NCI-H524 (cell line): ENCODE measurements at places on chromosomes 4 and X.
A peak's percentile ranks its signal among the peaks of the same experiment; 100 is the strongest.

DNA sequence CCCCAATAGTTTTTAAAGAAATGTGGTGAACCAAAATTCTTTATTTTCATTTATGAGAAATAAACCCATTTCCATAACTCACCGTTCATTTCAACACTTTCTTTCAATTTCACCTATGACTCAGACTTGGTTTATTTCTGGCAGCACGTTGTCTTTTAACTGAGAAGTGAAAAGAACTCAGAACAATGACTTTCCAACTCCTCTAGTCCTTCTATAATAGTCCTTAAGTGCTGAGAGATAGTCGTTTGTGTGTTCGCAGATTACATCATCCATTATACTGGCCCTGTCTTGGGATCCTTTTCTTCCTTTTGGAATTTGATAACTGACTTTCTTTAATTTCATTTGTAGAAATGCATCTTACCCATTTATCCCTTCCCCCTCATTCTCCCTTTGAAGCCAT is 113.6 kb downstream of the GLUD2 start:
- DNase-seq: no peak

GRCh38 chr4:66943112-66943511 is 602.2 kb downstream of the CENPC start:
- DNase-seq: no peak

DNA sequence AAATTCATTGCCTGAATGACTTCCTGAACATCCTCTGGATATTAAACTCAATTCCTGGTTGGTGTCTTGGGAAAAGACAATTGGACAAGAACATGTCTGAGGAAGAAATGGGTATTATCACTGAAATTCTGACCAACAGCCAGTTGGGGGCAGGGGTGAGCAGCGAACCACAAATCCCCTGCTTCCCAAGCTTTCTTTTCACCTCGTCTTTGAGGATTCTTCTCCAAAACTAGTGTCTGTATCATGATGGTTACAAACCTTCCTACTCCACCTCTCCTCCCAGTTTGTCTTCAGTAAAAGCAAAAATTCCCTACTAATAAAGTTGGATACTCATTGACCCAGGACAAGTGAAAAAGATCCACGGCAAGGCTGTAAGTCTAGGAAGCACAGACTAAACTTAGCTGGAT is 48.3 kb upstream of the WDR1 start:
- DNase-seq: peak; percentile 11

- no peak for DNase-seq
These were observed 2070.6 kb downstream of the PCDH7 start for GRCh38 chr4:32790803-32791202.

DNA sequence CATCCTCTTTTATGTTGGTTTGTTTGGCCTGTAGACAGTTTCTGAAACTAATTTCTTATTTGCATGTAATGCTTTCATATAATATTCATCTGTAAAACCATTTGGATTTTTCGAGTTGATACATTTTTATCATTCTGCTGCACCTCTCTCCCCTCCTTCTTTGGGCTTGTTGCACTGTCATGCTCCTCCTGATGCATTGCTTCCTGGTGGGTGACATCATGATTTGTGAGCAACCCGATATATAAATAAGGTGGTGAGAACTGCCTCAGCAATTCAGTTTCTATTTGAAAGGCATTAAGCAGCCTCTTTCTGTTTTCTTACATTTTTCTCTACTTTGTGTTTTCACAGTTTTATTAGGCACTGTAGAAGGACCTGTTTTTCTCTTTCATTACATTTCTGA is 515.7 kb downstream of the RPA4 start:
- no peak for DNase-seq

DNA sequence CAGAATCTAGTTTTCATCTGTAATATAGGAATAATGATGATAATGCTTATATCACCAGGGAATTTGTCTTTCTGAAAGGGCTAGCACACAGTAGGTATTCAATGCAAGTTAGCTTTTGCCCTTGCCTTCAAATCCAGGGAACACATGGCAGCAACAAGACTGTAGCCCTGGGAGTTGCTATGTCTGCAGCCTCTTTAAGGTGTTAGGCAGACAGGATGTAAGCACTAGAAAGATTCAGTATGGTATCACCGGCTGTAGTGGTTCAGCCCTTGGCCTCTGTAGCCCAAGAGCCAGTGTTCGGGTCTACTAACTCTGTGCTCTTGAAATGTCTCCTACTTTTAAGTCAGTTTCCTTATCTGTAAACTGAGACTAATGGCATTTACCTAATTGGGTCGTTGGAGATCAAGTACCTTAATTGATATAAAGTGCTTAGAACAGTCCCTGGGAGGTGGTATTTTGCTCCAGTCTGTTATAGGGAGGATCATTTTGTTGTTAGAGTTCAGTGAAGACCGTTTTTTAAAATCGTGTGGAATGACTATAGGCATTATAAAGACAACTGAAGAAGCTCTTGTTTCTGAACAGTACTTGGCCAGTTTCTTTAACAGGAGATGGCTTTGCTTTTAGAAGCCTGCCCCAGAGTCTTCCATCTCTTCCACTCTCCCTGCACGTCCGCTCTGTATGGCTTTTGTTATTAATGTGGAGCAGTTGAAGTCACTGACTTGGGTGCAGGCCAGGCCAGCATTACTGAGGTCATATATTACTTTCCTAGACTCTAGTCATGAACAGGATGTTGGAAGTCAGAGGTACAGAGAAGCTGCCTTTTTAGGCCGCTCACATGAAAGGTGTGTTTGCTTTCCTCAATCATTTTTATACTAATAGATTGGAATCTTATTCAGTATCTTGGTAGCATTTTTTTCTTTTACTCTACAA is 44.8 kb downstream of the GAB1 start:
- DNase-seq: no peak

DNA sequence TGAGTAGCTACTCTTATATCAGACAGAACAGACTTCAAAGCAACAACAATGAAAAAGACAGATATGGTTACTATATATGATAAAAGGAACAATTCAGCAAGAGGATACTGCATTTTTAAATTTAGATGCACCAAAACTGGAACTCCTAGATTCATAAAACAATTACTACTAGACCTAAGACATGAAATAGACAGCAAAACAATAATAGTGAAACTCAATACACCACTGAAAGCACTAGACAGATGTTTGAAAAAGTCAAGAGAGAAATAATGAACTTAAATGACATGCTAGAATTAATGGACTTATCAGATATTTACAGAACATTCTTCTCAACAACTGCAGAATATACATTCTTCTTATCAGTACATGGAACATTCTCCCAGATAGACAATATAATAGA is 99.5 kb upstream of the ITM2A start:
- DNase-seq: no peak

- no peak for DNase-seq
These were observed 202.6 kb upstream of the GYPA start for GRCh38 chr4:144342949-144343760.

- no peak for DNase-seq
These were observed 251.6 kb downstream of the CBR4 start for GRCh38 chr4:168758351-168758876.

DNA sequence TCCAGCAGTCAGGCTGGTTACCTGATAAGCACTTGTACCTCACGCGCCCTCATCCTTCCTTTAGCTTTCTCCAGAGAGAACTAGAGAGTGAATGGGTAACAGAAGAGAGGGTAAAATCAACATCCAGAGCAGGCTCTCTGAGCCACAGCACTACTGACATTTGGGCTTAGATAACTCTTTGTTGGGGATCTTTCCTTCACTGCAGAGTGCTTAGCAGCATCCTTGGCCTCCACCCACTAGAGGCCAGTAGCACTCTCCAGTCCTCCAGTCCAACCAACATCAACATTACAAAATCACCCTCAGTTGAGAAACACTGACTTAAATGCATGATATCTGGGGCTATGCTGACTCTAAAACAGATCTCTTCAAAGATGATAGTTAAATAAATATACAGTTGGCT is 220.7 kb downstream of the TACR3 start:
- no peak for DNase-seq

DNA sequence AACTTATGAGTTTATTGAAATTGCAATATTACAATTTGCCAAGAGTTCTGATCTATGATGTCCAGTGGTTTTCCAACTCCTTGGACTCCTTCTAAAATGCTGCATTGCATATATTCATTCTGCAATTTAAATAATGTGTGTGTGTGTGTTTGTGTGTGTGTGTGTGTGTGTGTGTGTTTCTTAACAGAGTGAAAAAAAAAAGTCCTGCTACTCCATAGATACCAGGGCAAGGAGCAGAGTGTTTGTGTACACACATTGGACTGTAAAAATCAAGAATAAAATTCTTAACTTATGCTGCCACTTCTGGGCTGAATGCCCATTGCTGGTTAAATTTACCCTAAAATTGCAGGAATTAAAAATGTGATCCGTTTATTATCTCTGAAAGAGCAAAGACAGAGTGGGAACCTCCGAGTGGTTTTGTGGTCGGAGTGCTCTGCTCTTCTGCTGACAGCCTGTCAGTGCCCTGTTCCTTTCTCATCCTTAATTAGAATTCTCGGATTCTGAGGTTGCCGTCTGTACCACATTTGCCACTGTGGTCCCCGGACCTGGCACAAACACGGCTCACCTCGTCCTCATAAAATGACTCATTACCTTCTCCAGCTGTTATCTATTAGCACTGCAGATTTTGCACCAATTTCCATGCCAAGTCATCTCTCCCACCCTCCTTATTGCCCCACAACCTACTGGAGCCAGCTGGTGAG is 355.5 kb downstream of the KCNIP4 start:
- peak; percentile 90 for DNase-seq

- no peak for DNase-seq
These were observed 57.9 kb upstream of the PLS3 start for GRCh38 chrX:115503099-115503498.

DNA sequence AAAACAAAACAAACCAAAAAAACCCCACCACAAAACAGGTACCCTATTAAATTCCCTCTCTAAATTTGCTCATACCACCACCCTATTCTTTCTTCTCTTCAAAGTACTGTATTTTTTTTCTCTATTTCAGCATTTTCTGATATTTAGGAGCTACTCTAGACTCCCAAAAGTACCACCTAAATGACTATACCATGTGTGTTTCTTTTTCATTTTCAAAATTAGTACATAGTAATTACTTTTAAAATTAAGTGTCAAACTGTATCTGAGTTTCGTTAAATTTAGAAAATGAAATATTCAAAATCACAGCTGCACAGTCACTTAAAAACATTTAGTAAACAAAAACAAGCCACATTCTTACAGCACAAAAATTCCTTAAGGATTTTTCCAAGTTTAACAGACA is 161.7 kb downstream of the FBXW7 start:
- DNase-seq: no peak

DNA sequence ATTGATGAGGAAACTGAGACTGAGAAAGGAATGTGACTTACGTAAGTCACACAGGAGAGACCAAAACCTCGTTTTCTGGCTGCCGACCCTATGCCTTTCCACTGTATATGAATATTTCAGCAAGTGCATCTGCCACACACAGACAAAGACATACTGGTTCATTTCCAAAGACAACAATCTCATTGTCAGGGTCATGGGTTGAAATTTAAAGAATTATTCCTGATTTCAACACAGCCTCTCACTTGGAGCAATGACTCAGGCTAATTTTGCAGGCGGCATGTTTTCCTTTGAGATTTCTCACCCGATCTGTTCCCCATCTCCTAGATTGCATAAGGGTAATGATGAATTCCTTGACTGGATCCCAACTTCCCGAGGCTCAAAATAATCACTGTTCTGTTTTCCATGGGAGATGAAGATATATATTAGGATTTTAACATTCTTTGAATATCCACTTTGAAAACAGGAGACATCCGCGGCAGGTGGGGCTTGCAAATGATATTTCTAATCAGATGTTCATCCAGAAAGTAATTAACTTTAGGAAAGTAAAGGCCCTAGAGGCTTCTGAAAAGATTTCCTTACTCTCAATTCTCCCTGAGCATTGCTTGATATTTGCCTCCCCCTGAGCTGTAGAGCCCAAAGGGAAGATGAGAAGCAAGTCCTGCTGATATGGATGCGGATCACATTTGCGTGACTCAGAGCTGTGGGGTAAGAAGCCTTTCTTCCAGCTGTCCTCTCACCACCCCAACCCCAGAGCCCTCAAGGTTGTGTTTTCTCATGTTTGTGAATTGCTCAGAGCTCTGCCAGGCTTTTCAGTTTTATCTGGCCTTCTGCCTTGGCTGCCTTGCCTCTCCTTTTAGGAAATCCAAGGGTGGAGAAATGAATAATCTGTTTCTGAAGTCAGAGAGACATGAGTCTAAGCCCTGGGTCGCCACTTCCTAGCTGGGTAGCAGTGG is 361.1 kb upstream of the BOD1L1 start:
- DNase-seq: no peak

GRCh38 chrX:107227780-107228485 is 21.5 kb downstream of the DNAAF6 start:
- DNase-seq: no peak

GRCh38 chr4:47668810-47669408 is 169.0 kb downstream of the CORIN start:
- DNase-seq: peak; percentile 60

GRCh38 chrX:83108278-83108677 is 399.8 kb upstream of the POU3F4 start:
- no peak for DNase-seq

GRCh38 chr4:146271466-146271865 is 57.1 kb downstream of the REELD1 start:
- no peak for DNase-seq

DNA sequence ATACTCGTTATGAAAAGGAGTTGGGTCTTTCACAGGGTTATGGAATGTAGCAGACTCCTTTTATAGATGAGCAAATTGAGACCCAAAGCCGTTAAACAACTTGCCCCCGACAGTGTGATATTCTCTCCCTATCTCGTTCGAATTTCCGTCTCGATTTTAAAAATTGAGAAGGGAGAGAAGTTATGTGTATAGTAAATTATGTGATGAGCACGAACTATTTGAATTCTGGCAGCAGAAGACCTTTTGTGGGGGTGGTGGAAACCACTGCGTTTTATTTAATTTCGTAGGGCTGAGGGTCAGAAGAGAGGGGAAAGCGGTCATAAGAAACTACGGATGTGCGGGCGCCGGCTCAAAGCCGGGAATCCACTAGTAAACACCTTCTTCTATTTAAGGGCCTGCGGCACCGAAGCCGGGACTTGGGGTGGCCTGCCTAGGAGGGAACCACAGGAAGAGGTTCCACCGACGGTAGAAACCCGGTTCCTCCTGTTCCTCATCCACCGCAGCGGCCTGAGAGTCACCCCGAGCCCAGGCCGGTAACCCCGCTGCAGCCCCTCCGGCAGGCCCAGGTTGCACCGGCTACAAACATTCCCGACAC is 1.5 kb upstream of the DDX3X start:
- peak; percentile 35 for DNase-seq

- DNase-seq: no peak
These were observed 82.0 kb upstream of the FREM3 start for GRCh38 chr4:143782521-143782920.

DNA sequence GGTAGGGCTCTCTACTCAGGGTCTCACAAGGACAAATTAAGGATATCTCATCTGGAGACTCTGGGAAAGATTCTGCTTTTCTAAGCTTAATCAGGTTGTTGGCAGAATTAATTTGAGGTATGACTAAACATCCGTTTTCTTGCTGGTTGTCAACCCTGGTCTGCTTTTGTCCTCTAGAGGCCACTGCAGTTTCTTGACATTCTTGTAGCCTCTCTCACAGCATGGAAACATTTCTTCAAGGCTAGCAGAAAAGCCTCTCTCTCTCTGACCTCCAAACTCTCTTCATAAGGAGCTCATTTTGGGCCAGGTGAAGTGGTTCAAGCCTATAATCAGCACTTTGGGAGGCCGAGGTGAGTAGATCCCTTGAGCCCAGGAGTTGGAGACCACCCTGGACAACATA is 749.5 kb upstream of the PCDH7 start:
- DNase-seq: no peak

- DNase-seq: no peak
These were observed 1371.4 kb downstream of the ADGRL3 start for GRCh38 chr4:62571494-62571893.

- DNase-seq: peak; percentile 71
These were observed at the start of gene FGD1 for GRCh38 chrX:54495814-54496516. FGD1 (minus strand) TSS chrX:54496234; CDS start chrX:54495432, 802 bp downstream.
